ENCODE measurements at places on chromosomes 4 and X.

DNA sequence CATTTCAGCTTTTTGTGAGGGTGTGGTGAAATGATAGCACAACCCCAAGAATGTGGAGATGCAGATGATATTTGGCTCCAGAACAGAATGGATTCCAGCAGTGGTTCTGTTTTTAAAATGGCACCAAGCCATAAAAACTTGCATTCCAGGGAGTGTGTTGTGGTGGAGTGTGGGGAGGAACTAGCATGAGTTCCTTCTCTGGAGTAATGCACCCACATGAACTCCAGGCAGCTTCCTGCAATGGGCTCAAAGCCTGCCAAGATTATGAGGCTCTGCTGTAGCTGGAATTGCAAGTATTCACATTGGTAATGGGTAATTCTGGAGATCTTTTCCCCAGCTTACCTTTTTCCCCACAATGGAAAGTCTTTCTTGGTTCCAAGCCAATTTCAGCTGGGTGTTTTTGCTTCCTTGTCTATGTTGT is 161.4 kb downstream of the RAB28 start:
- no peak for DNase-seq

GRCh38 chr4:612749-613125 is 12.6 kb upstream of the PDE6B start:
- no peak for DNase-seq

DNA sequence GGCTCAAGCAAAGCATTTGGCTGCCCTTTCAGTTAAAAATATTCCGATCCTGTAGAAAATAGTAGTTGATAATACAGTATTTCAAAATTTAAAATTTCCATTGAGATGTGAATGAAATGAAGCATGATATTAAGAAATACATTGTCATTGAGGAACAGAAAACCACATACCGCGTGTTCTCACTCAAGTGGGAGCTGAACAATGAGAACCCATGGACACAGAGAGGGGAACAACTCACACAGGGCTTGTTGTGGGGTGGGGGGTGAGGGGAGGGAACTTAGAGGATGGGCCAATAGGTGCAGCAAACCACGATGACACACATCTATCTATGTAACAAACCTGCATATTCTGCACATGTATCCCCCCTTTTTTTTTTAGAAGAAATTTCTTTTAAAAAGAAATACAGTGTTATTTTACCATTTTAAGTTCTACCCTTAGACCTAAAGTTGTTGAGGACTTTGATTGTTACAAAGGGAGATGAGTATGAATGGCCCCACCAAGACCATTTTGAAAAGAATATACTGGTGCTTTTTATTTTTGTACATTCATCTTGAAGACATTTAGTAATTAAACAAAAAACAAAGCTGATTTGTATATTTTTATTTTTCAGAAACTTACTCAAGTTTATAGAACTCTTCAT is 52.0 kb upstream of the IL13RA1 start:
- no peak for DNase-seq

GRCh38 chr4:153652051-153652784 is 31.9 kb upstream of the TLR2 start:
- no peak for DNase-seq

- no peak for DNase-seq
Observed at GRCh38 chr4:71559957-71560571, 221.2 kb downstream of the SLC4A4 start.

All from mesenteric fat pad (tissue), 1 donor.